Heart left ventricle (tissue), 16 donors: ENCODE measurements at places on chromosomes 16 and 17. TPM values are rescaled to one million over a fixed set of nuclear protein-coding genes. Genes with fewer than 3 reads are reported as not detected.

GRCh38 chr17:37742116-37742761 is 2.6 kb downstream of the HNF1B start:
- H3K27me3 ChIP-seq: peaks cover 98% of the 10 kb centered on the region
- no peaks in the 10 kb centered on the region for H3K36me3 ChIP-seq
- no peak overlapping the region for H3K27ac ChIP-seq
- peak overlapping the region; percentile 30 for H3K4me3 ChIP-seq

- peak overlapping the region; percentile 99 for H3K27ac ChIP-seq
- peaks cover 35% of the 10 kb centered on the region for H3K4me1 ChIP-seq
- H3K36me3 ChIP-seq: peaks cover 11% of the 10 kb centered on the region
Observed at GRCh38 chr16:66927918-66928649, 2.7 kb upstream of the RRAD start.

DNA sequence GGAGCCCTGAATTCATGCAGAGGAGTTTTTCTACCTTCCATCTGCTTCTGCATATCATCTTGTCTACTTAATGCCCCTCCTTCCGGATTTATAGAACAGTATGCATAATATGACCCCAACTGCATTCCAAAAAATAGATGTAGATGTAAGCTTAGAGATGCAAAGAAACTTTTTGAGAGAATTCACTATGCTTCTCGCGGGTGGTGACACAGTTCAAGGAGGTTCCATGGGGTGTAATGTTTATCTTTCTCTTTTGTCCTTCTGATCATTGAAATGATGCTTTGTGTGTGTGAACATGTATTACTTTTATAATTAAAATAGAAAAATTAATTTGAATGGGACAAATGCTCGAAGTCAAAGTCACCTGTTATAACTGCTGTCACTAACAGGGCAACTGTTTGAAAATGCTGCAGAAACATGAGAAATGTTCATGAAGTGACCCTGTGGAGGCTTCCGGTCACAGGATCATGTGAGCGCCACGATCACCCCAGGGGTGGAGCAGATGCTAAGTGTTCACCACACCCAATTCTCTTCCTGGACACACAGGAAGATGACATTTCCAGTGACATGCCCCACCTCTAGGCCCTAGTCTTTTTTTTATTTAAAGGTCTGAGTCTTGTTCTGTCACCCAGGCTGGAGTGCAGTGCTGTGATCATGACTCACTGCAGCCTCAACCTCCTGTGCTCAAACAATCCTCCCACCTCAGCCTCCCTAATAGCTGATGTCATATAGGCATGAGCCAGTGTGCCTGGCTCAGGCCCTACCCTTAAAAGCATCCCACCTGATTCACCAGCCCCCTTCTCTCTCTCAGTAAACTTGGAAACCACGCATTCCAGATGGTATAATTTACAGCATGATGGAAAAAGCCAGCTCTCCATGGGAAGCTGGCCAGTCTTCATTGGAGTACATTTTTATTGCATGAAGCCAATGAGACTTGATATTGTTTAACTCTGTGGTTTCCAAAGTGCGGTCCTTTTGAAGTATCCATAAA is 21.0 kb upstream of the AGRP start:
- peak overlapping the region; percentile 33 for H3K27ac ChIP-seq
- DNase-seq: peak; percentile 59
- H3K27me3 ChIP-seq: no peaks in the 10 kb centered on the region
- H3K4me1 ChIP-seq: no peaks in the 10 kb centered on the region
- H3K4me3 ChIP-seq: no peak overlapping the region

- no peak overlapping the region for H3K4me3 ChIP-seq
- no peak overlapping the region for H3K27ac ChIP-seq
- peaks cover 5% of the 10 kb centered on the region for H3K4me1 ChIP-seq
- no peaks in the 10 kb centered on the region for H3K36me3 ChIP-seq
- DNase-seq: no peak
Observed at GRCh38 chr16:1341495-1342420, 8.3 kb downstream of the BAIAP3 start.

GRCh38 chr16:64171632-64172031 is 950.2 kb downstream of the CDH11 start:
- no peaks in the 10 kb centered on the region for H3K27me3 ChIP-seq
- H3K4me3 ChIP-seq: no peak overlapping the region
- H3K36me3 ChIP-seq: no peaks in the 10 kb centered on the region
- no peaks in the 10 kb centered on the region for H3K4me1 ChIP-seq

- H3K27me3 ChIP-seq: no peaks in the 10 kb centered on the region
- no peaks in the 10 kb centered on the region for H3K4me1 ChIP-seq
- H3K4me3 ChIP-seq: no peak overlapping the region
- DNase-seq: no peak
Observed at GRCh38 chr16:52816993-52817392, 235.7 kb downstream of the CHD9NB start.

- H3K27me3 ChIP-seq: no peaks in the 10 kb centered on the region
- no peak overlapping the region for H3K4me3 ChIP-seq
- H3K4me1 ChIP-seq: peaks cover 4% of the 10 kb centered on the region
- no peaks in the 10 kb centered on the region for H3K36me3 ChIP-seq
- H3K27ac ChIP-seq: no peak overlapping the region
Observed at GRCh38 chr16:1196494-1196893, 28.6 kb downstream of the TPSG1 start.

DNA sequence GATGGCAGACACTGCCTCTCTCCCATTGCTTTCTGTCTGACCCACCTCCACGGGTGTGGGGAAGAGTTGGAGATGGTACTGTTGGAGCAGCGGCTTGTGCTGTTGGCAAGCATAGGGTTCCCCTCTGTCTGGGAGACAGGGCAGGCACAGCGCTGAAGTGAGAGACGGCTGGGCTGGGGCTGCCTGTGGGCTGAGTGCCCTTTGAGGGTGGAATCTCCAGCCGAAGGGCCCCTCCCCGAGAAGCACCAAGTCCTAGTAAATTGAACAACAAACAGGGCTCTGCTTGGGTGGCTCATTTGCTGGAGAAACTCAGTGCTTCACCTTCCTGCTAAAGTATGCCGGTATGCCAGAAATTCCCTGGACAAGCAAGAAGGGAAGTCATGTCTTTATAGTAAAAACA is 79.7 kb downstream of the KSR1 start:
- H3K27ac ChIP-seq: no peak overlapping the region
- DNase-seq: no peak
- peaks cover 17% of the 10 kb centered on the region for H3K4me1 ChIP-seq
- no peak overlapping the region for H3K4me3 ChIP-seq

DNA sequence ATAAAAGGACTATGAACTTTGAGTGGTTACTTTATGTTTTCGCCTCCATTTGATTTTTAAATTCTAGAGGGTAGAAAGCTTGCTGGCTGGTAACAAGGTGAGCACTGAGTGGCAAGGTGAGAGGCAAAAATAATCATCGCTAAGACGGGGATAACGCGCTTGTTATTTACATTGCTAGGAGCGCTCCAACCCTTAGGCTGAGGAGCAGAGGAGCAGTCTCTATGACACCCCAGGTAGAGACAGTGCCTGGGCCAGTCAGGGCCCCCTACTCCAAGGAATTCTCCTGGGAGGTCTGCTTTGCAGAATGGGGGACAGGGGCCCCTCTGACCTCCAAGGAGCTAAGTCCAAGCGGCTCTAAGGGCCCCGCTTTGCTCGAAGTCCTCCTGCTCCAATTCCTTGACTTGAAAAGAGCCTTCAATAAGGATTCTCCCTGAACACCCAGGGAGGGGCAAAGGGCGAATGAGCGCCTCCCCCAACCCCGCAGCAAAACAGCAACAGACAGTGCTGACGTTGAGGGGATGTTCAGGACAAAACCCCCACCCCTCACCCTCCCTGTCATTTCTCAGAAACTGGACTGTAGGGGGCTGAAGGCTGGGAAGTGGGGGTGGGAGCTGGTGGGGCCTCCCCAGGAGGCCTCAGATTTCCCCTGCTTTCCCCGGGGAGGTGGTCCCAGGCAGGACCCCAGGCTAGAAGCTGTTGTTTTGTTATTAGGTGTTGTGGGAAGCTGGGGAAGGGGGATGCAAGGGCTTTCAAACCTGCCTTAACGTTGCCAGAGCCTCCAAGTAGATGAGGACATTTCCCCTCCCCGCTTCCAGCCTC is 10.2 kb upstream of the FOXF1 start:
- no peak for DNase-seq
- H3K4me3 ChIP-seq: no peak overlapping the region
- H3K27me3 ChIP-seq: peaks cover 98% of the 10 kb centered on the region
- no peak overlapping the region for H3K27ac ChIP-seq
- H3K4me1 ChIP-seq: peaks cover 19% of the 10 kb centered on the region
- no peaks in the 10 kb centered on the region for H3K36me3 ChIP-seq

DNA sequence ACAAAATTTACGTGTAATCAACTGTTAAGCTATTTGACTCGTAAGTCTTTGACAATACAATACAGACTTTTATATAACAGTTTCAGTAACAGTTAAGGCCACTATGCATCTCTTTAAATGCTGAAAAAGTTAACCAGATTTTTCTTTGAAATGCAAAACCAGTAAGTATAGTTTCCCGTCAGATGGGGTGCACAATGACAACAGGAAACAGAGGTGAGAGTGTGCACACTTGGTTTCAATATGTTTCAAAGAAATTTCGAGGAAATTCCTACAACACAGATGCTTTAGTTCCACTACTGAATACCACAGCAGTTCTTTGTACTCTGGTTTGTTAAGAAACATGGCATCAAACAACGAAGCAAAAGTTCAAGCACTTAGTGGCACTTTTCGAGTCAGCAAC is 48.4 kb downstream of the RNF157 start:
- H3K27ac ChIP-seq: no peak overlapping the region
- H3K36me3 ChIP-seq: no peaks in the 10 kb centered on the region
- no peak overlapping the region for H3K4me3 ChIP-seq
- DNase-seq: no peak

DNA sequence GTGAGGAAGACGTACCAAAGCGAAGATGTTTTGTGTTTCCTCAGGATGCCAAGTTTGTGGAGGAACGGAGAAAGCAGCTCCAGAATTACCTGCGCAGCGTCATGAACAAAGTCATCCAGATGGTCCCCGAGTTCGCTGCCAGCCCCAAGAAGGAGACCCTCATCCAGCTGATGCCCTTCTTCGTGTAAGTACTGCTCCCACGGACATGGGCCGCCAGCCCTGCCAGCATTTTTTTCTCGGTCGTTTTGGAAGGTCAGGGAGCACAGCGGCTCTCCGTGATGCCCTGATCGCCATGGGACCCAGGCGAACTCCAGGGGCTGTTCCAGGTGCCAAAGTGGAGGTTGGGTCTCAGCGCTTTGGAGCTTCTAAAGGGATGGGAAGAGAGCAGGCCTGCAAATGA is 279.0 kb downstream of the CPPED1 start:
- no peaks in the 10 kb centered on the region for H3K27me3 ChIP-seq
- no peak for DNase-seq
- H3K27ac ChIP-seq: no peak overlapping the region
- H3K36me3 ChIP-seq: no peaks in the 10 kb centered on the region

DNA sequence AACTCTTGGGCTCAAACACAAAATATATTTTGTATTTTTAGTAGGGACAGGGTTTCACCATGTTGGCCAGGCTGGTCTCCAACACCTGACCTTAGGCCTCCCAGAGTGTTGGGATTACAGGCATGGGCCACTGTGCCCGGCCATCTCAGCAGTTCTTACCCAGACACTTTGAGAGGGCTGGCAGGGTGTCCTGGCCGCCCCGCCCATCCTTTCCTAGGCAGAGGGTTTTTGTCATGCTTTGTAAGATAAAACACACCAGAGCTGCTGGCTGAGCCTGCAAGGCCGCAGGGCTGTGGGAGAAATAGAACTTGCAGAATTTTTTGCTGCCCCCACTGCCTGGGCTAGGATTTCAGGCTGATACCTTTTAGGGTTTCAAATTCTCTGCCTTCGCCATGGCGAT is 8.7 kb downstream of the PPL start:
- H3K4me1 ChIP-seq: no peaks in the 10 kb centered on the region

RAMP2 gene
- 48.3 TPM for total RNA-seq

MYH3 gene
- 0.31 TPM for total RNA-seq

SCARF1 gene
- total RNA-seq: 12.4 TPM

PLA2G10 gene
- total RNA-seq: not detected

ARHGAP44 gene
- total RNA-seq: 8.7 TPM
